Effector memory CD8-positive, alpha-beta T cell (primary cell): ENCODE measurements at places on chromosomes 3 and 15.

- DNase-seq = no peak
- no peaks in the 10 kb centered on the region for H3K36me3 ChIP-seq
- no peaks in the 10 kb centered on the region for H3K4me1 ChIP-seq
- H3K27ac ChIP-seq = no peak overlapping the region
Measured at GRCh38 chr3:194777729-194778128, 92.0 kb downstream of the FAM43A start.

DNA sequence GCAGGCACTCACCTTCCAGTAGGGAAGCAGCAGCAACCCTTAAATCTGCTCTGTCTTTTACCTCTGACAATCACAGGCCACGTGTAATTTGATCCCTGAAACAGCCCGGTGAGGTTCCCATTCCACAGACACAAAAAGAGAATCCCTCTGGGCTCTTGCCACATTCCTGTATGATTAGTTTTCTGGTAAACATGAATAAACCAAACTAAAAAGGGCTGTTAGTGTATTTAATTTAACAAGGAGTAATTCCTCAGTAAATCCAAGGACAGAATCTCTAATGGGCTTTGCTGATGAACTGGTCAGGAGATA lies 186.9 kb downstream of the FAM43A start:
- peaks cover 6% of the 10 kb centered on the region for H3K36me3 ChIP-seq
- H3K4me3 ChIP-seq = no peak overlapping the region
- no peak overlapping the region for H3K27ac ChIP-seq

GRCh38 chr15:66100761-66101160 lies 152.8 kb downstream of the MEGF11 start:
- peaks cover 75% of the 10 kb centered on the region for H3K27me3 ChIP-seq
- H3K4me3 ChIP-seq = no peak overlapping the region
- H3K4me1 ChIP-seq = no peaks in the 10 kb centered on the region
- no peak for DNase-seq
- H3K27ac ChIP-seq = no peak overlapping the region
- peaks cover 3% of the 10 kb centered on the region for H3K36me3 ChIP-seq

DNA sequence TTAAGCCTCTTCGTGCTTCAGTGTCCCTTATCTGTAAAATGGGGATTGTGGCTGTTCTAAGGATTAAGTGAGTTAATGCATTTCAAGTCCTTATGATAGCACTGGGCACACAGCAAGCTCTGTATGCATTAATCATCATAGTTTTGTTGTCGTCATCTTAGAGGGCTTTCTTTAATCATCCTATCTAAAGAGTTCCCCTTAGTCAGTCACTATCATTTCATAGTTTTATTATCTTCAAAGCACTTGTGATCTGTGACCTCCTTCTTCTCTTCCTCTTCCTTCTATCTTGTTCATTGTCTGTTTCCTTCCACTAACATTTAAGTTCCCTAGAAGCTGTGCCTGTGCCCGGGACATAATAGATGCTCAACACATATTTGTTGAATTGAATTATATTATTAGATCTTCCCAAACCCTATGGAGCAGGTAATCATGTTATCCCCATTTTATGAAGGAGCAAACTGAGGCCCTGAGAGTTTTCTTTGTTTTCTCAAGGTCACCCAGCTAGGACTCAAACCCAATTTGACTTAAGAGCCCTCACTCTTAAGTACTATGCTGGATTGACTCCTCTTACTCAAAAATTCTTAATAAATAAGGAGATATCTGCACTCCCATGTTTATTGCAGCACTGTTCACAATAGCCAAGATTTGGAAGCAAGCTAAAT lies 24.1 kb downstream of the DUOX2 start:
- peaks cover 43% of the 10 kb centered on the region for H3K27me3 ChIP-seq
- H3K36me3 ChIP-seq = no peaks in the 10 kb centered on the region
- H3K27ac ChIP-seq = no peak overlapping the region
- DNase-seq = no peak

GRCh38 chr3:159669766-159670165 lies 318.9 kb upstream of the IL12A start:
- H3K4me1 ChIP-seq = no peaks in the 10 kb centered on the region
- no peak for DNase-seq
- no peak overlapping the region for H3K27ac ChIP-seq
- no peaks in the 10 kb centered on the region for H3K27me3 ChIP-seq
- no peak overlapping the region for H3K4me3 ChIP-seq
- no peaks in the 10 kb centered on the region for H3K36me3 ChIP-seq
